ENCODE measurements at places on chromosomes 5 and 9.
A peak's percentile ranks its signal among the peaks of the same experiment; 100 is the strongest.

GRCh38 chr9:131798246-131798645 is 58.4 kb upstream of the RAPGEF1 start:
- no peak for DNase-seq

DNA sequence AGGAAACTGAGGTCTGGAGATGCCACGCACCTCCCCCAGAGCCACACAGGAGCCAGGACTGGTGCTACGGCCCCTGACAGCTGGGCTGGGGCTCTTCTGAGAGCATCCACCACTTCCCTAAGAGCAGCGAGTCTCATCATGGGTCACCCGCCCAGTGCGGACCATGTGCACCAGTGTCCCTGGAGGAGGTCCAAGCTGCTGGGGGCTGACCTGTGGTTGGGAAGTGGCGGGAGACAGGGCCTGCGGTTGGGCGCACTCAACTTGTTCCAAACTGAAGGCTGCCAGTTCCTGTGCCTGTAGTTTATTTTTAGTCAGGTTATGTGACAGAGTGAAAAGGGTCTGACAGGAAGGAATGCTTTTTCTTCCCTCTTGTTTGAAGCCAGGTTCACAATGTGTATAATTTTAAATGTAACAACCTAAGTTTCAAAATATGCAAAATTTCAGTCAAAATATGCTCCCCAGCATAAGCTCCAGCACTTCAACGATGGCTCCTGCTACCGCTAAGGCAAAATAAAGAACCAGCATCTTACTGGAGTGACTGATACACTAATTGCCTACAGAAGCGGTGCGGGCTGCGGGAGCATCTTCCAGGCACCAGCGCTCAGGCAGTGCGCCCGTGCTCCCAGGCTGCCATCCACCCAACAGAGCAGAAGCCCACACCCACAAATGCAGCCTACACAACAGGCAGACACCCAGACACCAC is 14.8 kb downstream of the BARHL1 start:
- no peak for DNase-seq

DNA sequence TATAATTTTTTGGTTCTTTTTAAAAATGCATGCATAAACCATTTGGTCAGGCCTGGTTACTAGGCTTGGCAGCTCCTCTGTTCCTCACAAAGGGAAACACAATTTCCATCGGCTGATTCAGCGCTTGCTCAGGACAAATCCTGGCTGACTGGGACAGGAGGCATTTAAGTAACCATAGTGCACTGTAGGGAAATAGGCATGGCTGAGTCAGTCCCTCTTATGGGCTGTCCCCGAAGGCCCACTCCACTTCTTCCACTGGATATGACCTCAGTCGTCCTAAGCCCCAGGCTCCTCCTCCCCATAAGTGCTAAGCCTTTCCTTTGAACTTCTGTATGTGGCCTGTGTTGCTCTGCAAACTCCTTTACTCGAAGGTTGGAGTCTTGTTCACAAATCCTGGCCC is 71.2 kb upstream of the GLIS3 start:
- peak; percentile 83 for DNase-seq

DNA sequence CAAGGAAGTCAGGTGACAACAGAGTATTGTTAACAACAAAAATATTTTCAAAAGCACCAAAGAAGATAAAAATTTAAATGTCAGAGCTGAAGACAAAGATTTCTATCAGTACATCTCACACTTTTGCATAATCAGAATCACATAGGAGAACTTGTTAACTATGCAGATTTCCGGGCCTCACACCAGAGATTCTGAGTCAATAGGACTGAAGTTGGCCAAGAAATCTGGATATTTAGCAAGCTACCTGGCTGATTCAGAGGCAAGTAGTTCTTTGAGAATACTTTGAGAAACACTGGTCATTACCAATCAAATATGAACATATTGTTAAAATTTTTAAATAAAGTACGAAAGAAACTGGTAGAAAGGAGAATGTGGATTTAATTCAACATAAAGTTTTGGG is 80.5 kb upstream of the GLIS3 start:
- no peak for DNase-seq

- no peak for DNase-seq
Measured at GRCh38 chr9:18360005-18360404, 113.9 kb upstream of the ADAMTSL1 start.

- no peak for DNase-seq
Measured at GRCh38 chr9:32709871-32710270, 73.5 kb upstream of the TMEM215 start.

DNA sequence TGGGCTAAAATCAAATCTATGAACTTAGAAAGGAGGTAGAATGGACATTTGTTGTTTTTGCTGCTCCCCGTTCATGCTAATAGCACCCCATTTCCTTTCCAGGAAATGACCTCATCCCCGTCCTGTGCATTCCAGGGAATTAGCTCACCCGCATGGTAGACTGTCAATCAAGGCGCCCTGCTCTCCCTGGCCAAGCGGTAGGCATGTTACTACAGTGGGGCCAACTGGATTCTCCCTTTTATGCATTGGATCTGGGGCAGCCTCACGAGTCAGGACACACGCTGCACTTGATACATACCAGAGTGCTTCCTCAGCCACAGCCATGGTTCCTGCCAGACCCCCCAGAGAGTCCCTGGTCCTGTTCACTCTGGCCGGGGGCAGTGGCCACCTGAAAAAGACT is 111.0 kb upstream of the PTCH1 start:
- no peak for DNase-seq

- no peak for DNase-seq
Measured at GRCh38 chr5:33229216-33229615, 211.5 kb upstream of the TARS1 start.

GRCh38 chr5:160036884-160037283 is 27.9 kb downstream of the TTC1 start:
- DNase-seq: no peak

GRCh38 chr5:31911291-31912265 is 262.5 kb downstream of the GOLPH3 start:
- DNase-seq: no peak

- DNase-seq: no peak
Measured at GRCh38 chr9:85262333-85262732, 479.4 kb downstream of the AGTPBP1 start.

DNA sequence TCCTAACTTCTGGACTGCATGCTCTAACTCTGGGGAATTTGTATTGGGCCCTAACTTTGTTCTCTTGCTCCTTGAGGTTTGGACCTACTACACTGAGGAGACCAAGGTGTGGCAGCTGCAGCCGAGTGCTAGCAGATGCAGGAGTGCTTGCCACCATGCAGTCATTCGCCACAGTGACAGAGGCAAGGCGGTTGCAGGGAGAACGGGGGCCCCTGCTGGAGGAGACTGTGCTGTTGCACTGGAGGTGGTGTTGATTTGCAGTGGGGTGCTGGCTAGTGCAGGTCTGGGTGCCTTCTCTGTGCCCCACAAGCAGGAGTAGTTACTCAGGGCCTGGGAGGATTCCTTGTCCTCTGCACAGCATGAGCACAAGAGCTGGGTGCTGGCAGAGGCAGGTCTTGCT is 22.4 kb upstream of the DIRAS2 start:
- no peak for DNase-seq

DNA sequence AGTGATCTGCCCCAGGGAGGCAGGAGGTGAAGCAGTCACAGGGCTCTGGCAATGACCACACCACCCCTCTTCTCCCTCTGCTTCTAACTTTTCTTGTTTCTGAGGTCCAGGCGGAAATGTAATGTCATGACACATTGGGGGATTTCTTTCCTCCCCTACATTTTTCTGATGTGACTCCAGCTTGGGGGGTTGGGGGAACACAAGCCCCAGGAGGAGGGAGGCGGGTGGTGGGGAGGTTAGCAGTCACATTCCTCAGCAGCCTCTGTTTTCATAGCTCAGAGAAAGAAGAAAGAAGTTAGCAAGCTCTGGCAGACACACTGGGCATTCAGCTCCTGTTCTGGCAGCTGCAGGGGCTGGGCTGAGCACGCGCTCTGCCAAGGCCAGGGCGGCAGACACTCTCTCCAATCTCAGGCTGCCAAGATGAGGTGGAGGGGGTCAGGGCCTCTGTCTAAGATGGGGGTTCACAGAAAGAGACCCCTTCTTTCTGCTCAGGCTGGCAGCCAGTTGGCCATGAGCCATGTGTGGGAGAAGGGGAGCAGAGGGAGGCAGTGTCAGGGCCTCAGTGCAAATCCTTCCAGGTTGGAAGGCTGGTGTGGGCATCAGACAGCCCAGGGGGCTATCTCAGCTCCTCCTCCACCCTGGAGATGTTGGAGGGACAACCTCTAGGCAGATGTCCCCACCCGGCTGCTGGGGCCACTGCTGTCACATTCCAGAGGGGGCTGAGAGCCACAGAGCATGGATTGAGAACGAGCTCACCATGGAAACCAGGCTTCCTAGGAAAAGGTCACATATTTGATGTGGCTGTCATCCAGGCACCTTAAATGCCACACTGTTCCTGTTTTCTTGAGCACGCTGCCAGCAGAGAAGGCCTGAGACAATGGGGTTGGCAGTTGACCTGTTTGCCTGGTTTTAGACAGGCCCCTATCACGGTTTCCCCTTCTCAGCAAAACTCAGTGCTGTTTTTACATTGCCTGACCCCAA is 20.1 kb upstream of the PFDN1 start:
- peak; percentile 93 for DNase-seq

GRCh38 chr5:170614065-170614490 is 110.3 kb downstream of the KCNIP1 start:
- no peak for DNase-seq

GRCh38 chr9:104815851-104816565 is 52.1 kb downstream of the NIPSNAP3B start:
- DNase-seq: no peak

- no peak for DNase-seq
Measured at GRCh38 chr5:113331209-113331551, 103.6 kb downstream of the TSSK1B start.

DNA sequence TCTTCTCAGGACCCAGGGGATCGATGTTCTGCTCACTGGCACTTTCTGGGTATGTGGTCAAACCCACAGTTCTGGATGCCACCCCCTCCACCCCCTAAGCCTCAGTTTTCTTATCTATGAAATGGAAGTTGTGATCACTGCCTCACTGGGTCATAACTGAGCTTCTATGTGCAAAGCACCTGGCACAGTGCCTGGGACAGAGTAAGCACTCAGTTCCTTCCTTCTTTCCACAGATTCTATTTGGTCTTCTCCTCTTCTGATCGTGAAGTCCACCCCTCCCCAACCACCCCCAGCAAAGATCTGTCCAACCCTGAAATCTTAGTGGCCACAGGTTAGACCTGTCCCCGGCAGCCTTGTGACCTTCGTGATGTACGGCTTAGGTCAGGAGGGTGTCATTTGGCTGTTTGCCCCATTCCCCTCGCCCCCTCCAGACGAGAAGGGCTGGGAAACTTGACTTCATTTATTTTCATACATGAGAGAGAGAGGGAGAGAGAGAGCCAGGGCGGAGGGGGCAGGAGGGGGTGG is 181.4 kb downstream of the FGF18 start:
- DNase-seq: no peak

- DNase-seq: no peak
Measured at GRCh38 chr9:86966852-86967511, 19.7 kb upstream of the GAS1 start.

Measured in non-pigmented ciliary epithelial cell (primary cell).